Left forelimb (tissue), 1 donor: ENCODE measurements at places on chromosomes 2 and 18.
A peak's percentile ranks its signal among the peaks of the same experiment; 100 is the strongest.

DNA sequence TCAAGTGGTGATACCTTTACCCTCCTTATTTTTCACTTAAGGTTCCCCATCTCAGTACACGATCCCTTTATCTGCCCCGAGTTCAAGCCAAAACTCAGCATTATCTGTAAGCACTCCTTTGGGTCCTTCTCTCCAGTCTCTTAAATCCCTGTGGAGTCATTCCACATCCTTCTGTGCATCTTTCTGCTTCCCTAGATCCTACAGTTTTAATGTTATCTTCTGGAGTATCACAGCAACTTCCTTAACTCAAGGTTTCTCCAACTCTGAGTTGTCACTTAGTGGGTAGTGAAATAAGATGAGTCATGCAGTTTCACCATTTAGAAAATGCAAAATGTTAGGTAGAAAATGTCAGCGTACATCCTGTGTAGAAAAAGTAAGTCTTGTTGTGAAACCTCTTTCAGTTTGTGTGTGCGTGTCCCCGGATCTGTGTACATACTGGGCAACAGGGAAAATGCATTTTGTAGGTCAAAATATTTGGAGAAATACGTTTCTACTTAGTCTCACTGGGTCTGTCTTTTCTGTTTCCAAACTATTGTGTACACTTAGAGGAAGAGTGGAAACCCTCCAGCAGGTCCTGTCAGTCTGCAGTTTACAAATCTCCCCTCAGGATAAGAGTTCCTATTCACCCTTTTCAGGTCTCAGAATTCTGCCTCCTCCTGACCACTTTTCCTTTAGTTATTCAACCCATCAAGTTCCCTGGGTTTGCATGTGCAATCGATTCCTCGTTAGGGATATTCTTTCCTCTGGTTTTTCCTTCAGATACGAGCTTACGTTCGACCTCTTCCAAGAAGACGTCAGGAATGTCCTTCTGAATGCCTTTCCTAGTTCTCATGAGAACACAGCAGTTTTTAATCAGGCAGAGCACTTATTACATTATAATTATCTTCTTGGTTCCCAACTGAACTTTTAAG is 154.8 kb downstream of the TGIF1 start:
- no peak for DNase-seq

GRCh38 chr2:44429034-44429433 is 67.3 kb downstream of the CAMKMT start:
- DNase-seq = no peak

GRCh38 chr2:80489717-80490116 is 185.2 kb upstream of the LRRTM1 start:
- no peak for DNase-seq

- no peak for DNase-seq
Measured at GRCh38 chr2:45172142-45172541, 162.9 kb upstream of the SIX2 start.

DNA sequence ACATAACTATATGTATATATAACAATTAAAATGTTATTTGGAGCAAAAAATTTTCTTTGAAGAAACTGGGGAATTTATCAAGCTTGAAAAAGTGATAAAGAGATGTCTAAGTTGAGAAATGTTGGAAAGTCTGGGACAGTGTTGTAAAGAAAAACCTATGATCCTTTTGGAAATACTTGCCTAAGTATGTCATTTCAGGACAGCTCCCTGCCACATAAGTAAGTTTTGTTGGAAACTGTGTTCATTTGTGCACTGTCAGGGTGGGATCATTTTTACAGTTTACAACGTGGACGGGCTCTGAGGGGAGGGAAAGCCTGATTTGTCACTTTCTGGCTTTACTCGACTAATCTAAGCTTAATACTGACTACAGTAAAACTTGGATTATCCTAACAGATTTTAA is 10.4 kb upstream of the COL3A1 start:
- no peak for DNase-seq

- DNase-seq = no peak
Measured at GRCh38 chr2:63888490-63889402, 47.0 kb downstream of the UGP2 start.

- DNase-seq = no peak
Measured at GRCh38 chr2:177585234-177585863, 192.8 kb downstream of the AGPS start.

DNA sequence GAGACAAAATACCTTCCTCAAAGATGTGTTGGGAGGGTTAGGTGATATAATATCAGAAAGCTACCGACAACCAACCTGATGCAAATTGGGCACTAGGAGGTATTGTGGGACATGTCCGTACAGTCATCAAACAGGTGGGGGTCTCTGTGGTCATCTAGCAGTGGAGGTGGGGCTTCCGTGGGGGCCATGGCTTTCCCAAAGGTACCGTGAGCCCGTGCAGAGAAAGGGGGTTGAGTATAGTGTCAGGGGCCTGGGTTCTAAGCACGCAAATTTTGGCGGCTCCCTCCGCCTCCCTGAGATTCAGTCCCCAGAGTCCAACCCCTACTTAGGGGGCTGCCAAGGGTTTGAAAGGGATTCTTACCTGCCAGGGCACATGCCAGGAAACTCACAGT is 32.6 kb downstream of the HJURP start:
- peak; percentile 9 for DNase-seq

DNA sequence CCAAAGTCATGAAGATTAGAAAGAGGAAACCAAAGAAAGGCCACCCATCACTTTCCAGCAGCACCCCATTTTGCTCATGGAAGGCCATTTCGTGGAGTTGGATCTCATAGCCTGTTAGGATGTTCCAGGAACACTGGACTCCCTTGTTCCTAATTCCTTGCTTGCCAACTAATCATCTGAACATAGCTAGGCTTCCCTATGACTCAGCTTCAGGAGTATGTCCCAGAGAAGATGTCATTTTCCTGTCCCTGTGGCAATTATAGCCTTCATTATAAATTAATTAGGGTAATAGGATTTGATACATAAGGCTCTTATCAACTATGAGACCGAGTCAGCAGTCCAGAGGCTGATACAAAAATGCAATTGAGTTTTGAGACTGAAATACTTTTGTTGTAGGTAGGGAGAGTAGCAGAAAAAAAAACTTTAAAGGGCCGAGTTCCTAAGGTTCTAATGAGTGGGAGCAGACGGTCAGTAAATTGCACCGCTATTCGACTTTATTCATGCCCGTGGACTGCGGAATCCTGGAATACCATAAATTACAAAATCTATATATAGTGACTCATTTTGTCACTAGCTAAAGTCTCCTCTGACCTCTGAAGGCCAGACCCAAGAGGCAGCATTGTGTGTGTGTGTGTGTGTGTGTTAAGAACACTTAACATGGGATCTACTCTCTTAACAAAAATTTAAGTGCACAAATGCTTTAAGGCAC is 311.8 kb downstream of the FBXO15 start:
- no peak for DNase-seq
